Pancreas (tissue), 10 donors: ENCODE measurements at places on chromosomes 4 and X.
A peak's percentile ranks its signal among the peaks of the same experiment; 100 is the strongest.

DNA sequence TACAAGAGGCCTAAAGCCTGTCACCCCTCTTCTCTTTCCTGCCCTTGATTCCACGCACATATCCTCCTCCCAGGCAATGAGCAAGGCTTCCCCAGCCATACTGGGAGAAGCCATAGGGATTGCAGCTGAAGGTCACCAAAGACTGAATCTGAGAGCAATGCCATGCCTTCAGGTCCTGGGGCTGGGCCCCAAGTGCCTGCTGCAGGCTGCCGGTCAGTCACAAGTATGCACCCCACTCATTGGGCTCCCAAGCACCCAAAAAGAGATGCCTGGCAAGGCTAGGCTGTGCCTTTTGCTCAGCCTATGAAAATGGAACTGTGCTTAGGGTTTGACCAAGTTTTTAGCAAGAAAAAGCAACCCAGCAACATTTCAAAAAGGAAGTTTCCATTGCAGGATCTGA is 210.6 kb upstream of the MAMLD1 start:
- DNase-seq: no peak

GRCh38 chr4:69910016-69910782 is 20.7 kb upstream of the CSN1S1 start:
- DNase-seq: no peak

DNA sequence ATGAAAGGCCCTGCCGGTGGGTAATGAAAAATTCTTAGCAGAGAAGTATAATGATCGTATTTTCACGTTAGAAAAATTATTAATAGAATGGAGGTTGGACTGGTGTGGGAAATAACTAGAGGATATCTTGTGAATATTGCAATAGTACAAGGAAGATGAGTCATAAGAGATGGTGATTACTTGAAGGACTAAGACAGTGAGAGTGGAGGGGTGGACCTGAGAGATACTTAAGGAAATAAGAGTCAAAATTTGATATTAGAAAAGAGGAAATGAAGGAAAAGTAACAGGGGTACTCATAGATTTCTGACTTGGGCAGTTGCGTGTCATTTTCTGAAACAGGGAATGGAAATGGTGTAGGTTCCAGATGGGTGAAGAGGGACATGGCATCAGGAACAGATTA is 1.7 kb upstream of the USP53 start:
- DNase-seq: no peak

- DNase-seq: no peak
These were observed 12.8 kb downstream of the SUPT20HL2 start for GRCh38 chrX:24301060-24301459.

- DNase-seq: no peak
These were observed 126.9 kb upstream of the VEGFC start for GRCh38 chr4:176919631-176920030.

- no peak for DNase-seq
These were observed 74.9 kb upstream of the PABPC4L start for GRCh38 chr4:134276476-134276875.

- no peak for DNase-seq
These were observed 80.4 kb upstream of the TECRL start for GRCh38 chr4:64489628-64490027.

DNA sequence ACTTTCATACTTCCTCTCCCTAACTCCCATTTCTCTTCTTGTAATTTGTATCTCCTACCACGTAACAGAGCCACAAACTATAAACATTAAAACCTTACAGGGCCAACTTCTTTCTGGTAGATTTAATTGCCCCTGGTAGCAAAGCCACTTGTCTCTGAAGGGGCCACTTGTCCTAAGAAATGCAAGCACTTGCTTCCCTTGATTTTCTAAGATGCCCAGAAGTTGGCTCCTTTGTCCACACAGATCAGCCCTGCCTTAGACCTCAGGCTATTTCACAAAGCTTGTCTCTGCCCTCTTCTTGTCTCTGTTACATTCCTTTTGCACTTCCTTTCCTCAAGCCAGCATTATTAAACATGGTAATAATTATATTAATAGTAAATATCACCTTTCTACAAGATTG is 80.6 kb upstream of the CXXC4 start:
- no peak for DNase-seq

GRCh38 chr4:69816236-69816635 is 43.7 kb downstream of the SULT1E1 start:
- no peak for DNase-seq

DNA sequence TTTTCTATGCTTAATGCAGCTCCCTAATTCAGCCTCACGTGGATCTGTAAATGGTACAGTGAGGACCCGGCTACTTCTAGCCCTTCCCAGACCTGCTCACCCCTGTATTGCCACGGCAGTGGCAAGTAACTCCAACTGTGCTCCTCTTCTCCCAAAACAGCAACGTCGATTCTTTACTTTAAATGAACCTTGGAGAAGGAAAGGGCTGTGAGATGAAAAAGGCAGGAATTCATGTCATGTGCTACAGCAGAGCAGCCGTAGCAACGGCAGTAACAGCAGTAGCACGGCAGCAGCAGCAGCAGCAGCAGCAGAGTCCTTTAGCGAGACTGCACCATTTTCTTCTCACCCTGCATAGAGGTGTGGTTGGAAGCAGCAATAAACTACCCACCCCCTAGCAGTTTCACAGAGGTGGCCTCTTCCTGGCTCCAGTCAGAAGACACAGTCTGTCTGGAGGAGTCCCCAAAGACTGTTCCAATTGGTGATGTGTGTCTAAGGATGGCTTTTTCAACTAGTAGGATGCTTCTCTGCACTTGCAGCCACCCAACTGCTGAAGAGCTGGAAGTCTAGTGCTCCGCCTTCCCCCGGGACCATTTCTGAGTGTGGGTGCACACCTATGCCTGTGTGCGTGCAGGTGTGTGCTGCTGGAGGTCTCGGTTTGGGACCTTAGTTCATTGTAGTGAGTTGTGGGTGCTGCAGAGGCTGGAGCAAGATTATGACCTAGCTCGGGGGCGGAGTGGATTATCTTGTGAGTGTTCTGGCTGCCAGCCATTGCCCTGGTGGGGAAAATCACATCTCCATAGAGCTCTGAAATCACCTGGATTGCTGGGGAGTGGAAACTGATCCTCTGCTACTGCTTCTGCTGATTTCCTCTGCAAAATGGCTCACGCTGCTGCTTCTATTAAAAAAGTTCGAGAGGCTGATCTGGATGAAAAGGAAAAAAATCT is 67.2 kb downstream of the ANK2 start:
- peak; percentile 4 for DNase-seq

GRCh38 chrX:148536961-148537360 is 36.5 kb downstream of the AFF2 start:
- no peak for DNase-seq

- DNase-seq: no peak
These were observed 62.2 kb downstream of the AMELX start for GRCh38 chrX:11355259-11355909.

- DNase-seq: no peak
These were observed 13.8 kb downstream of the NEXMIF start for GRCh38 chrX:74911494-74911893.

- DNase-seq: no peak
These were observed 493.4 kb downstream of the ACTRT1 start for GRCh38 chrX:127558811-127559210.

GRCh38 chr4:62543002-62543401 is 1342.9 kb downstream of the ADGRL3 start:
- DNase-seq: no peak

DNA sequence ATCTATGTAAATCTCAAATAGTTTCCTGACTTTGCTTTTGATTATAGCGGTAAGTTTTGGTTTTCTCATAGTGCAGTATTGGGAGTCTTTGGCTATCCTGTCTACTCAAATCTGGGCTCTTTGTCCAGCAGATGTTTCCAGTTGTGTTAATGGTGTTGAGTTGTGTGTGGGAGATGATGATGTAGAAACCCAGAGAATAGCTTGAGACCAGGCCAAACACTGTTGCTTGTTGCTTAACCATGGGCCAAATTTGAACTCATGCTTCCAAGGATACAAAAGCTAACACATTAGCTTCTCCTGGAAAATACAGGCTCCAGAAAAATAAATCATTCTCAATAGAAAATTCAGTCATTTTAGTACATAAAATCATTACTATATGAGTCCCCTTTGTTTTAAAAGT is 82.6 kb upstream of the GYPA start:
- no peak for DNase-seq

DNA sequence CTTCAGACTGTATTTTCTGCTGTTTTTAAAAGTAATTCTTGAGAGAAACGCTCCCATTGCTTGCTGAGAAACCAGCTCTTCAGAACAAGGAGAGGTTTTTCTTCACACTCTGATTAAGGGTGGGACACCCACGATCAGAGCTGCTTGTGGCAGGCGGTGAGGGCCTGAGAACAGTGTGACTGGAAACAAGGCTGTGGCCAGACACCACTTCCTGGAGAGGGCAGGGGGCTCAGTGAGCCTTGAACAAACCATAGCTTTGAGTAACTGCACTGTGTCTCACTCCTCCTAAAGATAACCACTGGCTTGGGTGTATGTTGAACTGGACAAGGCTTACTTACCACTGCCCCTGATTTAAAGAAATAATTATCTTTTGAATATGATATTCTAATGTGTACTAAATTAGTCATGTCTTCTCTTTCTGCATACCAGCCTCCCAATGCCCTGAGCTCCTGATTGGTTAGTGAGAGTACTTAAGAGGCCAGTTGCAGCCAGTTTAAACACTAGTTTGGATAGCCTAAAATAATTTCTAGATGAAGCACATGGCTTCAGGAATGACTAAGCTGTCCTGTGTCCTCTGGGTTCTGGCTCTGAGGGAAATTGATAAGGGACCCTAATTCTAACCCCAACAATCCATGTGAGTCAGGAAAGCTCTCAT is 3.7 kb upstream of the GPR82 start:
- no peak for DNase-seq

DNA sequence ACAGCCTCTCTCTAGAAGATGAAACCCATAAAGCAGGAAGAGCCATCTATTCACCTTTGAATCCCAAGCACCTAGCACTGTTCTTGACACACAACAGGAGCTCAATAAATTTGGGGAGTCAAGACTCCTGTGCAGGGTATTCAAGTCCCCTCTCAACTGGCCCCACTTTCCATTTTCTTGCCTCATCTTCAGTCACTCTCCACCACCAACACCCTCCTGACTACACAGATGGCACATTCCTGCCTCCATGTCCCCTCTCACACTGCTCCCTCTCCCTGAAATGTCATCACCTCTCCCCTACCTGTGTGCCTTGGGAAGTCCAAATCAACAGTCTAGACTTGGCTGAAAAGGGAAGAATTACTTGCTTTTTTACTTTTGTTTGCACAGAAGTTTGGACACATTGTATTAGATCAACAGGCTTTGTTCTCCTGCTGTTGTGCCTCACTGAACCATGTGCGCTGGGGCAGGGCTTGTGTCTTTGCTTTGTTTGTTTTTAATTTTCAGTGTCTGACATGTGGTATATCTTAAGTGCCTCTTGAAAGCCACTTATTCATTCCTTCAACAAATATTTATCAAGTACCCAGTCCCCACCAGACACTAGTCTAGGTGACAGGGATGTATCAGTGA is 85.1 kb downstream of the APBB2 start:
- no peak for DNase-seq

DNA sequence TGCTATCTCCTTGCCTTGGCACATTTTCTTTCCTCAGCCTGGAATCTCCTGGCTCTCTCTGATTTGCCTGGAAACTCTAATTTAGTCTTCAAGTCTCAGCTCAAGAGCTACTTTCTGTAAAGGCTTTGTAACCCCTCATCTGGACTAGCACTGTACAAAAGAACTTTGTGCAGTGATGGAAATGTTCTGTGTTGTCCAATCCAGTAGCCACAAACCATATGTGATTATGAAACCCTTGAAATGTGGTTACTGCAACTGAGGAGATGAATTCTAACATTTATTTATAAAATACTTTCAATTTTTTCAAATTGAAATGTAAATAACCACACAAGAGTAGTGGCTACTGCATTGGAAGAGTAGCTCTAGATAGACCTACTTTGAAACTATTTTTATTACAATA is 66.6 kb upstream of the HS3ST1 start:
- DNase-seq: no peak

DNA sequence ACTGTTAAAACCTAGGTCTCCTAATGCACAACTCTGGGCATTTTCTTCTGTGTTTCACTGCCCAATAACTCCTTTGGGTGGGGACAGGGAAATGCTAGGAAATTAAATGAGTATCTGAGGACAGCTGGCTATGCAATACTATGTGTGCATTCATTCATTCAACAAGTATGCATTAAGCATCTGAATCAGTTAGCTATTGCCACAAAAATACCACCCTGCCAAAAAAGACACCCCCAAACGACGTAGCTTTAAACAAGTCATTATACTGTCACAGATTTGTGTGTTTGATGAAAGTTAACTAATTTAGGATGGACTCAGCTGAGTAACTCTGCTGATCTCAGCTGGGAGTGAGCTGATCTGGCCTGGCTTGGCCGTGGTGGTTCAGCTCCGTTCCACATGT is 29.8 kb upstream of the PTCHD1 start:
- no peak for DNase-seq
